ENCODE measurements at places on chromosomes 3 and 15. TPM values are rescaled to one million over a fixed set of nuclear protein-coding genes. Genes with fewer than 3 reads are reported as not detected.

- no peak overlapping the region for H3K27ac ChIP-seq
- no peak overlapping the region for H3K4me3 ChIP-seq
Measured at GRCh38 chr3:156619376-156619775, 55.0 kb upstream of the TIPARP start.

Gene CMSS1
- total RNA-seq = 37.8 TPM

DNA sequence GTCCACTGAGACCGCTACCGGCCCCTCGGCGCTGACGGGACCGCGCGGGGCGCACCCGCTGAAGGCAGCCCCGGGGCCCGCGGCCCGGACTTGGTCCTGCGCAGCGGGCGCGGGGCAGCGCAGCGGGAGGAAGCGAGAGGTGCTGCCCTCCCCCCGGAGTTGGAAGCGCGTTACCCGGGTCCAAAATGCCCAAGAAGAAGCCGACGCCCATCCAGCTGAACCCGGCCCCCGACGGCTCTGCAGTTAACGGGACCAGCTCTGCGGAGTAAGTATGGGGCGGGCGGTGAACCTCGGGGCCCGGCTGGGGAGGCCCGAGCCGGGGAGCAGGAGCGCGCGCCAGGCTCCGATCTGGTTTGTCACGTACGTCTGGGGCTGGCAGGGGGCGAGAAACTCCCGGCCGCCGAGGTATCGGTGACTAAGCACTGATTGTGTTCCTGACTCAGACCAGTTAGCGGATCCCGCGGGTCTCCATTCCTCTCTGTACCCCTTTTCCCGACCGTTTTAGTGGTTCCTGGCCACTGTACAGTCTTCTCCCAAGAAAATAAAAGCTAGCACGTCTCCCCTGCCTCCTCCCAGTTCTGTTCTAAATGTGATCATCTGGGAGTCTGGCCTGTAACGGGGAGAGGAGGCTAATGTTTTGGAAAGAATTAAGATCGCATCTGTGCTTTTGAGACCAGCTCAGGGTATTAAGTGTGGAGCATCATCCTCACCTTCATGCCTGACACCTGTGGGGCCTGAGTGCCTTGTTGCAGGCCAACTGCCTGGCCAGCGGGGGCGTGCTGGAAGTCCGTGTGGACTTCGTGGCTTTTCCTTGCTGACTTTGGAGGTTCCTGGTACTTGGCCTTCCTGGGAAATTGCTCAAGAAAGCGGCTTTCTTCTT lies 691 bp downstream of the MAP2K1 start:
- peak; percentile 52 for DNase-seq
- peaks cover 5% of the 10 kb centered on the region for H3K4me1 ChIP-seq
- H3K36me3 ChIP-seq = no peaks in the 10 kb centered on the region
- H3K4me3 ChIP-seq = peak overlapping the region; percentile 93
- peak overlapping the region; percentile 59 for H3K27ac ChIP-seq

DNA sequence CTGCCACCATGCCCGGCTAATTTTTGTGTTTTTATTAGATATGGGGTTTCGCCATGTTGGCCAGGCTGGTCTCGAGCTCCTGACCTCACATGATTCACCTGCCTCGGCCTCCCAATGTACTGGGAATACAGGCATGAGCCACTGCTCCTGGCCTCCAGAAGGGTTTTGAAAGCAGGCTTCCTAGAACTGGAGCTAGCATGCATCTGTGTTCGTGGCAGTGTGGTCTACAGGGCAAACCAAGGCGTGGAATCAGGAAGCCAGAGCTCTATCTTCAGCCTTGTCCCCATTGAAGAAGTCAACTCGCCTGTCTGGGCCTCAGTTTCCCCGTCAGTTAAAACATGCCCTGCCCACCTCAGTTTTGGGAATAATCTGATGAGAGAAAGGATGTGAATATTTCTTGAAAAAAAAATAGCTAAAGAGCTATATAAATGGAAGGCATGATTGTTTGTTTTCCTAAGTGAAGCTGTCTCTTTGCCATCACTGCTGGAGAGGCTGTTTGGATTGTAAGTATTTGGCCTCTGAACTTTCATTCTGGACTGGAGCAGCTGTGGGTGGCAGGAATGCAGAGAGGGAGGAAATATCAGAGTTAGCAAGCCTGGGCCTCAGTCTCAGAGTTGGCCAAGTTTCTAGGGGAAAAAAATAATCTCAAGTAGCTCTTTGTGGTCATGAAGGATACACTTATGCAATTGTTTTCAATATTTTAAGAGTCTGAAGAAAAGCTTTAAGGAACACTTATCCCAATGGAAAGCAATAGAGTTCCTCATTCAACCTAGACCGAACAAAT lies 36.5 kb upstream of the UACA start:
- H3K4me3 ChIP-seq = no peak overlapping the region
- H3K27me3 ChIP-seq = no peaks in the 10 kb centered on the region
- H3K27ac ChIP-seq = no peak overlapping the region
- no peaks in the 10 kb centered on the region for H3K36me3 ChIP-seq
- no peak for DNase-seq
- peaks cover 4% of the 10 kb centered on the region for H3K4me1 ChIP-seq

Gene GOLGA6B
- not detected for total RNA-seq
